Inflammatory macrophage (primary cell): ENCODE measurements at places on chromosomes 6 and 20.

GRCh38 chr6:27830212-27830599 is 82.0 kb downstream of the OR2B2 start:
- DNase-seq = no peak

DNA sequence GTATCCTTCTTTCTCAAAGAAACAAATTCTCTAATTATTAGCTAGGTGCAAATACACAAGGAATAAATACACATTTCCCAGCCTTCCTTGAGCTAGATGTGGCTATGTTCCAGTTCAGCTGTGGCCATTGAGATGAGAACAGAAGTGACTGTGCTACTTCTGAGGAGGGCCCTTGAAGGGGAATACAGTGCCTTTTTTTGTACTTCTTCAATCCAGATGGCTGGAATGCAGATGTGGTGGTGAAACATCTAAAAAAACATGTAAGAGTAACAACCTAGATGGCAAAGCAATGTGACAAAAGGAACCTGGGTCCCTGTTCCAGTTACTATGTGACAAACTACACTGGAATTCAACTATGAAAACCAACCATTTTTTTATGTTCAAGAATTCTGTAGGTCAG is 115.4 kb upstream of the DST start:
- no peak for DNase-seq

GRCh38 chr6:137489046-137490005 is 4.9 kb downstream of the OLIG3 start:
- no peak for DNase-seq

DNA sequence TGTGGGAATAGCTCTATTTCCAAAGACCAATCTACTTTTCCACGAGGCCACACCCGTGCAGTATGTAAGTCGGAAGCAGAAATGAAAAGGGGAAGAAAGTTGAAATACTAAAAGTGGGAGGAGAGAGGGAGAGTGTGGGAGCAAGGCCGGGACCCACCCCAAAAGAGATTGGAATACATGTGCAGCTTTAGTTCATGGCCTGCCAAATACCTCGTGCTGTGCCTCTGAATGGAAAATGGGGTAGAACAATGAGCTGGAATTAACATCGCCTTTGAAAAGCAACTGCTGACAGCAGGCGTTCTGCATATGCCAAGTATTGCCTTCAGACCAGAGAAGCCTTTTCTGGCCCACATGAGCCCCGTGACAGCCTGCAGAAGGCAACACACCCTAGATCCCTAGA is 155.6 kb downstream of the CD83 start:
- peak; percentile 64 for DNase-seq

GRCh38 chr20:60630609-60631008 is 621.5 kb upstream of the CDH4 start:
- no peak for DNase-seq

- DNase-seq = no peak
Observed at GRCh38 chr6:156416391-156416790, 360.8 kb upstream of the ARID1B start.

DNA sequence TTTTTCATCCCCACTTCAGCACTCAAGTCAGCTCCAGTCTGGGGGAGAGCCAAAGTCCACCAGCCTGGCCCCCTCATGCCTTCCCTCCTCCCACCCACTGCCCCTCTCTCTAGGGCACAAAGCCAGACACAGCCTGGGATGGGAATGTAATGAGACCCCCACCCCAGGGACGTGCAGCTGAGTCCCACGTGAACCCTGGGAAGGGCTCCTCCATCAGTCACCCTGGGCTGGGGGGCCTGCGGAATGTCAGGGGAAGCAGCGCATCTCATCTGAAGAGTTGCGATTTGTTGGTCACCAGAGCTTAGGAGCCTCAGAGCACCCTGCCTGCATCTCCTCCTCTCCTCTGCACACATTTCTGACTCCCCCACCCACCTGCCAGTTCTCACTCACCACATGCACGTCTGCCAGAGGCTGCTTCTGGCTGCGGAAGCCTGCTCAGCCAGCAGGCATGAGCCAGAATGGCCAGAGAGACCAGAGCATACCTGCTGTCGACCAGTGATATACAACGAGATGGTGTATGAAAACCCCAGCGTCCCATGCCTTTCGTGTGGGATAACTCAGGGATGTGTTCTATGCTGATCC is 167.1 kb upstream of the TOP1 start:
- no peak for DNase-seq

DNA sequence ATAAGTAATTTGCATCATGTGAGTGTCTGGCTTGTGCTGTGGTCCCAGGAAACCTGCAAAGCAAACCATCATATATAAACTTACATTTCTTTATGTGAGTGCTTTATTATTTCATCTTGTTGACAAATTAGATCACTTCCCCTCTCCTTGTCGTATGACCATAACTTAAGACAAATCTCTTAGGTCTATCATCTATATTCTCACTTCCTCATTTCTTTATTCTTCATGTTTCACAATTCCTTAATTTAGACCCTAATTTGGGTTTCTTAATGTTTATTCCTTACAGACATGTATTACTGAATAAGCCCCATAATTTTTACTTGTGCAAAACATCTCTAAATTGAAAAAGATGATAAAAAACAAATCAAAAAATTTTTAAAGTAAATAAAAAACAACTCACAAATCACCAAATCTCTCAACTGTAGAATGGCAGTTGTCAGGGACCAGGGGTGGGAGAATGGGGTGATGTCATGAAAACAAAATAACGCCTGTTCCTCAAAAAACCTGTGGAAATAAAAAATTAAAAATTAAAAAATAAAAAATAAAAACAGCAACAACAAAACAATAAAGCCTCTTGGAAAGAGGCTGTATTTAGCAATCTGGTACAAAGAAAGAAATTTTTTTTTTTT is 49.5 kb upstream of the FBXO30 start:
- DNase-seq = no peak

DNA sequence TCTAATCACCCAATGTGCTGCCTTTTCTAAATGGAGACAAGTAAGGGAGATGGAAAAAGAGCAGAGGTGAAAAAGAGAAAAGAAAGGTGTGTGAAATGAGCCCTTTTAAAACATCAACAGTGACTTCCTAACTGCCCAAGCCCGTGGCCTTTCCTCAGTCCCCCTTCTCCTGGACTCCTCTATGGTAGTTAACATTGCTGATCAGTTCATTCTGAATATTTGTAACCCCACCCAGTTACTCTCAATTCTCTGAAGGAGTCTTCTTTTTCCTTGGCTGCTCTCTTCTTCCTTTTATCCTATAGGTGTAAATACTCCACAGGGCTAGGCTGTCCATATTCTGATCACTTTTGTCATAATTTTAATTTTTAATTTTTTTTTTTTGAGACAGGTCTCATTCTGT is 27.1 kb downstream of the TAF11 start:
- DNase-seq = no peak

DNA sequence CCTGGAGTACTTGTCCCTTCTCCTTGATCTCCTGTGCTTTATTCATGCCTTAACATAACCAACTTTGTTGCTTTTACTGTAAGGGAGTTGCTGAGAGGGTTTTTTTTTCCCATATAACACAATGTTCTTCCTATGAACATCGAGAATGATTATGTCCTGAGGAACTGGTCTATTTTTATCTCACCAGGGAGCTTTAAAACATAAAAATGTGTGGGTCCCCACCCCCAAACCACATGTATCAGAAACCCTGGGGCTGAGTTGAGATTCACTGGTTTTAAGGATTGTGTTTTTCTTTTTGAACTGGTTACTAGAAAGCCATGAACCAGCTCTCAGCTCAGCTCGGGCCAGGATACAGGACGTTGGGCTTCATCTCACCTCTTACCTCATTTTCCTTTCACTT is 118.5 kb upstream of the JAG1 start:
- no peak for DNase-seq

DNA sequence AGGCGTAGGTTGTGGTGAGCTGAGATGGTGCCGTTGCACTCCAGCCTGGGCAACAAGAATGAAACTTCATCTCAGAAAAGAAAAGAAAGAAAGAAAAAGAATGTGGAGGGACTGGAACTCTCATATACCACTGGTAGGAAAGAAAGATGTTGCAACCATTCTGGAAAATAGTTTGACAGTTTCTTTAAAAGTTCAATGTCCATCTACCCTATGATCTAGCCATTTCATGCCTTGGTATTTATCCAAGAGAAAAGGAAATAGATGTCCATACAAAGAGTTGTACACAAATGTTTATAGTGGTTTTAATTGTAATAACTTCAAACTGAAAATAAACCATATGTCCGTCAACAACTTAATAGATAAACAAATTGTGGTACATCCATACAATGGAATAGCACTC is 190.1 kb upstream of the ZNF217 start:
- DNase-seq = no peak

GRCh38 chr6:9458424-9458823 is 956.5 kb downstream of the TFAP2A start:
- no peak for DNase-seq

GRCh38 chr20:31856516-31856915 is 11.1 kb upstream of the FOXS1 start:
- DNase-seq = no peak

DNA sequence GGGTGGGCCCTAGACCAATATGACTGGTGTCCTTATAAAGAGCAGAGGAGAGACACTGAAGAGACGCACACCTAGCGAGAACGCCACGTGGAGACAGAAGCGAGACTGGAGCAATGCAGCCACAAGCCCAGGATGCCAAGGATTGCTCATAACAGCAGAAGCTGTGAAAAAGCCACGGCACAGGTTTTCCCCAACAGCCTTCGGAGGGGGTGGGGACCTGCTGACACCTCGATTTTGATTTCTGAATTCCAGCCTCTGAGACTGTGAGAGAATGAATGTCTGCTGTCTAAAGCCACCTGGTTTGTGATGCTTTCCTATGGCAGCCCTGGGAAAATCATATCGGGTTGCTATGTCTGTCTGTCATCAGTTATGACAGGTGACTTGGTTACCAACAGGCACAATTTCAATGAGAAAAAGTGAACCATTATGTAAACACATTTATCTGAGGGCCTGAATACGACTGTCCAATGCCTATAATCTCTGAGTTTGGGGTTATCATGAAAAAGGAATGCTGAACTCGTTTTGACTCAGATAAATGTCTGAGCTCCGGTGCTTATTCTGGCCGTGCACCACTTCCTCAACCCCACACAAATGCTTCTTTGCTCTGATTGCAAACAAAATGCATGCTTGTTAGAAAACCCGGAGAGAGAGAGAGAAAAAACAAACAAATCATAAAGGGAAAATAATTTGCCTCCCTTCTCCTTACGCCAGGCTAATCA is 769.7 kb downstream of the PTPRT start:
- no peak for DNase-seq

- DNase-seq = no peak
Observed at GRCh38 chr6:159221486-159222170, 52.4 kb downstream of the FNDC1 start.

GRCh38 chr6:36381502-36382389 is 5.7 kb downstream of the ETV7 start:
- DNase-seq = no peak

DNA sequence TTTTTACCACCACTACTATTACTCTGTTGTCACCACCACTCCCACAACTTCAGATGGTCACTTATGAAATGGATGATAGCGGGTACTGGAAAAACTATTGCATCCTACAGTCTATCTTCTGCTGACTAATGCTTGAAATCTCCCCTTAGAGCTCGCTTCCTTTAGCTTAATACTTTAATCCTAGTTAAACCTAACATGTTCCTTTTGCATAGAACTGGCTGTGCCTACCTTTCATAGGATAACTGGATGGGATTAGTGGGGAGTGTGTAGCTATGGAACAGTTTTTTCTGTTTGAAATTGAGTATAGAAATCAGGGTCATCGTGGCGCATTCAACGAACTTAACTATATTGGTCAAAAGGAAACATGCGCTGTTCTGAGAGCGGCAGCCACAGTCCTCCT is 294.7 kb downstream of the FARS2 start:
- no peak for DNase-seq

DNA sequence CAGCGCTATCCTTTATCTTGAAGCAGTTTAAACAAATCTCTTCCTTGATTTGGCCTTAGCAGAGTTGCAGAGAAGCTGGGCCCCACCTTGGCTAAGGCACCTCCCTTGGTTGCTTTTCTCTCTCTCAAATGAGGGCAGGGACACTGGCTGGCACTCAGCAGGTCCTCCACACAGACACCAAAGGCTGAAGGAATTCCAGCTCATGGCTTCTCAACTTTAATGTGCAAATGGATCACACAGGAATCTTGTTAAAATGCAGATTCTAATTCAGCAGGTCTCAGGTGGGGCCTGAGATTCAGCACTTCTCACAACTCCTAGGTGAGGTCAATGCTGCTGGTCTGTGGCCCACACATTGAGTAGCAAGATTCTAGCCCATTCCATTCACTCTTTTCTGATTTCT is 25.7 kb downstream of the RIMS4 start:
- DNase-seq = no peak

GRCh38 chr6:24710519-24711303 is 8.2 kb downstream of the C6orf62 start:
- no peak for DNase-seq

DNA sequence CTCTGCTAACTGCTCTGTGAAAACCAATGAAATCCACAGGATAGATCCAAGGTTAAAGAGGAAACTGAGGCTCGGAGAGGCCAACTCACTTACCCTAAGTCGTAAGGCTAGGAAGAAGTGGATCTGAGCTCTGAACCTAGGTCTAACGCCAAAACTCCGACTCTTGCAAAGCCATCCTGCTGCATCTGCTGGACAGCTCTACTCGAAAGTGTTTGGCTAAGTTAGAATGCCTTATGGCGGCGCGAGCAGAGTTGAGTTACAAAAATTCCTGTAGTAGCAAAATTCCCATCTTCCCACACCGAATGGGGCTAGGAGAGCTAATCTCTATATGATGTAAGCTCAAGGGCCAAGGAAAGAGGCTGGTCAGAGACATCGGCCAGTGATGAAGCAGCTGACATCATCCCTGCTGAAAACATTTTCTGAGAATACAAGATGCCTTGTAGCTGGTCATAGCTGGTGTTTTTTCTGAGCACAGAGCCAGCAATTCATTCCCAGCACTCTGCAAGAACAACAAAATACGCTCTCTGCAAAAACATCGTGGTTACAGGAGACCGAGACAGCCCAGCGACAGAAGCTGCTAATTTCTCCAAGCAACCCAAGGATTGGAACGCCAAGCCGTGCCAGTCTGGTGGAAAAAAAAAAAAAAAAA is 1.8 kb downstream of the SPATA2 start:
- no peak for DNase-seq

DNA sequence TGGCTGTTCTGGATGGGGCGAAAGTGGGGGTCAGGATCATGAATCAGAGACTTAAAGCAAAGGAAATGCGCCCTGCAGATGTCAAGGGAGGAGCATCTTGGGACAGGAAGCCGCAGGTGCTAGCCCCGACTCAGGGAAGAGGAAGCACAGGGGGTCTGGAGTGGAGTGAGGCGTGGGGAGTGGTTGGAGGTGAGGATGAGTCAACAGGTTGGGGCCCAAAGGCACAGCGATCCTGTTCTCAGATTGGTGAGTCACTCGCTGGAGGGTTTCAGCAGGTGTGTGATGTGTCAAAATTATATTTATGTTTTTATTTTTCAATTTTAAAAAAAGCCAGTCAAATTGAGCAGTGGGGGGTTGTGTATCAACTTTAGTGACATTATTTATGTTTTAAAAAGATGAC is 19.0 kb downstream of the PACSIN1 start:
- DNase-seq = no peak

- DNase-seq = peak; percentile 9
Observed at GRCh38 chr6:142746524-142746923, 198.5 kb downstream of the HIVEP2 start.

- no peak for DNase-seq
Observed at GRCh38 chr6:1383729-1384548, 5.4 kb upstream of the FOXF2 start.
